AG04449 (cell line): ENCODE measurements at places on chromosomes 11 and 22.

- DNase-seq = no peak
Measured at GRCh38 chr11:88100151-88100550, 75.1 kb downstream of the RAB38 start.

DNA sequence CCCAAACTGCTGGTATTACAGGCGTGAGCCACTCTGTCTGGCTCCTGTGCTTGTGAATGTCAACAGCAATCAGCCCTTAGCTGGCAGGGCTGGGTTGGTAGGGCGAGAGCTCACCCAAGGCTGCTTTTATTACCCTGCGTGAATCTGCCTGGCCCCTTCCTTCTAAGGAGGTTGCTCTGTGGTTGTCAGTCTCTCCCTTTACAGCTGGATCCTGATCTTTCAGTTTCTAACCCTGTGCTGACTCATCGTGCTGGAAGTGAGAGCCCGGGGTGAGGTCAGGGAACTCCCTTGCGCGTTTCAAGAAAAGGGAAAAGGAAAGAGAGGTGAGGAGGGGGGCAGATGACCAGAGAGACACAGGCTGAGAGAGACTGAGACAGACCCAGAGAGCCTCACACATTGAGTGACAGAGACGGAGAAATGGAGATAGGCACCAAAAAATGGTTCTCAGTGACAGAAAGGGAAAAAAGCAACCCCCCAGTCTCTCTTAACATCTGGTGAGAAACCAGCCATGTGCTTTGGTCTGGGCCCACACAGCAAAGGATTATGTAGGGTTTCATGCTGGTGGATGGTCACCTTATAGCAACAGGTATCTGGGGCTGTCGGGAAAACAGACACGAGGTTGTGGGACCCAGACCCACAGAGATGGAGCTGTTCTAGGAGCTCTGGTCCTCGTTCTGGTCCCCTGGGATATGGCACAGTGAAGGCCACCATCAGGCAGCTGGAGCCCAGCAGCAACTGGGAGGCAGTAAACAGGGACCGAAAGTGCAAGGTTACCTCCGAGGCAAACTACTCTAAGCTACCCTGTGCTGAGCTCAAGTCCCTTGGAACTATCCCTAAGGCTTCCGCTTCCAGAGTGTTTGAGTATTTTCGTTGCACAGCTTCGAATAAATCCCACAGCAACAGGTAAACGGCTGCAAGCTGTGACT is 2.5 kb downstream of the TCN2 start:
- DNase-seq = peak; percentile 28

DNA sequence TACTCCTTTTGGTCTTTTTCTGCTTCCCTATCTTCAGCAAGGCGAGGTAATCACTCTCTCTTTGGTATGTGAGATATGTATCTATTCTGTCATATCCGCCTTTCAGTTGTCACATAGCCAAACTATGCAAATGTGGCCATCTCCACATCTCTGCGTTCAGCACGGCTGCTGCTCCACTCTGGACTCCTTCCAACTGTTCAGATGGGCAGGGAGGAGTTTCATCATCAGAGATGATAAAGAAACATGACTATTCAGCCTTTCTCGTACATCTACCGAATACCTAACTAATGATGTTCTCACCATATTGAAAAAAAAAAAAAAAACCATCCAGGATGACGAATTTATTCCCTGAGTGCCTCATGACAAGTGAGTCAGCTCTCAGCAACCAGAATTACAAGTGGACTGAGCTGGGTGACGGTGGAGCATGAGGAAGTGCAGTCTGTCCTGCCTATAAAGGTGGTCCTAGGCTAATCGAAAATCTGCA is 899.6 kb downstream of the OPCML start:
- DNase-seq = peak; percentile 99

- no peak for DNase-seq
Measured at GRCh38 chr11:61168800-61169199, 7.6 kb upstream of the VPS37C start.
